ENCODE measurements at places on chromosomes 2 and 18. TPM values are rescaled to one million over a fixed set of nuclear protein-coding genes. Genes with fewer than 3 reads are reported as not detected.

The CRACDL gene
- 0.11 TPM for total RNA-seq

The ATP5MC3 gene
- total RNA-seq, result 196 TPM

The SNTG2 gene
- total RNA-seq, result not detected

The SERPINB11 gene
- total RNA-seq, result not detected

All from myocyte (in vitro differentiated cells).